Endothelial cell (in vitro differentiated cells): ENCODE measurements at places on chromosomes 6 and 20.

DNA sequence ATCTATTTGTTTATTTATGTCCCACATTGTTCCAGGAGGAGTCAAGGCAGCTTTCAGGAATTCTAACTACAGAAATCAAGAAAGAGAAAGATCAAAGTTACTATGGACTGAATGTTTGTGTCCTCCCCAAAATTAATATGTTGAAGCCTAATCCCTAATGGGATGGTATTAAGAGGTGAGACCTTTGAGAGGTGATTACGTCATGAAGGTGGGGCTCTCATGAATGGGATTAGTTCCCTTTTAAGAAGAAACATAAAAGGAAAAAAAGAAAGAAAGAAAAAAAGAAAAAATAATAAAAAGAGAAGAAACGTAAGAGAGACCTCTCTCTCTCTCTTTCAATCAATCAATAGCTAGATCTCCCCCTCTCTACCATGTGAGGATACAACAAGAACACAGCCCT lies 44.7 kb upstream of the TOP1 start:
- DNase-seq, result no peak

GRCh38 chr6:130120731-130121130 lies 102.0 kb downstream of the SAMD3 start:
- DNase-seq, result no peak

- no peak for DNase-seq
These were observed 113.4 kb upstream of the CARMIL1 start for GRCh38 chr6:25165800-25166199.

GRCh38 chr6:5515200-5515599 lies 253.9 kb downstream of the FARS2 start:
- no peak for DNase-seq

- DNase-seq, result no peak
These were observed 591.9 kb downstream of the QKI start for GRCh38 chr6:164006459-164006858.
